Natural killer cell treated with Interleukin-12 subunit alpha and Interleukin-12 subunit beta and Interleukin-15 and Interleukin-18, amount 100 ng/mL, for 72 hours (primary cell): ENCODE measurements at places on chromosomes 7 and 10.
A peak's percentile ranks its signal among the peaks of the same experiment; 100 is the strongest.

DNA sequence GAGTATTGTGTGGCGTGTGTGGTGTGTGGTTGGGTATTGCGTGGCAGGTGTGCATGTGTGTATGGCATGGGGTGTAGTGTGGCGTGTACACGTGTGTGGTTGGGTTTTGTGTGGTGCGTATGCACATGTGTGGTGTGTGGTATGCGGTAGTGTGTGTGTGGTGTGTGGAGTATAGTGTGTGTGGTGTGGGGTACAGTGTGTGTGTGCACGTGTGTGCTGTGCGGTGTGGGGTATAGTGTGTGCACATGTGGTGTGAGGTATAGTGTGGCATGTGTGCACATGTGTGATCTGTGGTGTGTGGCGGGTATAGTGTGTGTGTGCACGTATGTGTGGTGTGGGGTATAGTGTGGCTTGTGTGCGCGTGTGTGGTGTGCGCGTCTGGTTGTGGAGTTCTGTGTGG, 20.9 kb upstream of the UTF1 start:
- DNase-seq: no peak

DNA sequence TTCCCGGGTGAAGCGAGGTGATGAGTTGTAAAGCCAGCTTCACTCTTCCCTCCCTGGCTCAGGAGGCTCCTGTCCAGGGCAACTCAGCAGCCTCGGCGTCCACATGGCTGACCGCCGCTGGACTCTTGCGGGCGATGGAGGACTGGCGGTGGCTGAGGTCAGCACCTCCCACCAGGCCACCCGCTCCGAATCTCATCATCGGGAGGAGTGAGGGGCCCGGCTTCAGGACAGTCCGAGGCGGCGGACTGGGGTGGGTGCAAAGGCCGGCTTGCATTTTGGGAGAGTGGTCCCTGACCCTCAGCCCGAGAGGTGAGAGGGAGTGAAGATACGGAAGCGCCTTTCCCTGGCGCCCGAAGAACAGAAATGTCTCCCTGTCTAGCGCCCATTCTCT, 759 bp downstream of the DNAJB12 start:
- DNase-seq: no peak

- peak; percentile 54 for DNase-seq
Measured at GRCh38 chr7:353746-354325, 63.9 kb downstream of the FOXL3 start.

DNA sequence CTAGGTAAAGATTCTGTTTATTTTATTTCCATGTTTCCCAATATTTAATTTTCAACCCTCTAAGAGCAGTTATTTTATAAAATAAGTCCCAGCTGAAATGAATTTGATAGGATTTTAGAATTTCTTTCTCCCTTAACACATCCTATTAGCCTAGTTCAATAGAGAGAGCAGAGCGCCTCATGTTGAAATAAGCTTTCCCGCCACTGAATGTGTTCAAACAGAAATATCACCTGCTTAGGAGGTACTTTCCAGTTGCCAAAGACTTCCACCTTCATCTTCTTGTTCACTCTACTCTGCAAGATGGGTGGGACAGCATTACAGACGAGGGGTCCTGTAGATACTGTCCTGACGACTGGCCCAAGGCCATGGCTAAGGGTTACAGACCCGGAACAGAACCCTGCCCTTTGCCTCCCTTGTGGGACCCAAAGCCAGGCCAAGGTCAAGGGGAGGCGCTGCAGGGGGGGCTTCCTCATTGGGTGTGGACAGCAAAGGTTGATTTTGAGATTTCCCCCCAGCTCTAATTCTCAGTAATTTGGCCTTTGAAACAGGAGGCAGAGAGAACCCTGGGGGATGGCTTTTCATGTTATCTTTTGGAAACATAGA, 62.0 kb downstream of the PARP12 start:
- no peak for DNase-seq

GRCh38 chr7:1895664-1896515, 225.8 kb downstream of the ELFN1 start:
- no peak for DNase-seq

DNA sequence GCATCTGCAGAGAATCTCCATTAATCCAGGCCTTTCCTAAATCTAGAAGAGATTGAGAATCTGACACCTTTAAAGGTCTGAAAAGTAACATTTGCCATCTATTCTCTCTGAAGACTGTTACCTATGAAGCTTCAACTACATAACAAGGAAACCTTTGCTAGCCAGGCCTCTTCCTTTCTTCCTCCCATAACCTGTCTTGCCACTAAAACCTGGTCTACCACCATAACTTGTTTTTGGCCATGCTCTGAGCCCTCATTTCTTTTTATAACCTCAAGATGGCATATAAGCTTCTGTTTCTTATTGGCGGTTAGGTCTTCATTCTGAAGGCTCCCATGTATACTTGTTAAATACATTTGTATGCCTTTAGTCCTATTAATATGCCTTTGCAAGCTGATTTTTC, 348.4 kb upstream of the MEOX2 start:
- DNase-seq: no peak

- no peak for DNase-seq
Measured at GRCh38 chr10:60652628-60653027, 125.7 kb upstream of the CDK1 start.

- no peak for DNase-seq
Measured at GRCh38 chr7:51067757-51068156, 248.9 kb downstream of the COBL start.

- no peak for DNase-seq
Measured at GRCh38 chr7:91140982-91141381, 123.3 kb upstream of the FZD1 start.

GRCh38 chr10:128125416-128125943, 743 bp downstream of the MKI67 start:
- DNase-seq: no peak

DNA sequence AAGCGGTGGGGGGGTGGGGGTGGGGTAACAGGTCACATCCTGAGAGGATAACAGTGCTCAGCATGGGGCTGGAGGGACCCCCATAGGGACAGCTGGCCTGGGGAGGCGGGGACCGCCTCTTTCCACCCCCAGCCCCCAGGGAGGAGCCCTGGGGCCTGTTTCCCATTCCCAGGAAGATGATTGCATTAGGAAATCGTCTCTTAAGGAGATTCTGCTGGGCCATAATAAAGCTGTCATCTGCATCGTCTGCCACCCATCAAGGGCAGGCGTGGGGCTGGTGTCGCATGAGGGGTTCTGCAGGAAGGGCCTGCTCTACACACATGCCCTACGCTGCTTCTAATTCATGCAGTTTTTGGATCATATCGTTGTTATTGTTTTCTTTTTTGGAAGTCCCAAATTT, 17.2 kb downstream of the RET start:
- no peak for DNase-seq

- DNase-seq: no peak
Measured at GRCh38 chr7:156435486-156436231, 204.9 kb upstream of the RNF32 start.

- no peak for DNase-seq
Measured at GRCh38 chr7:27872356-27873275, 132.7 kb downstream of the TAX1BP1 start.

GRCh38 chr10:125057158-125058001, 103.0 kb downstream of the CTBP2 start:
- DNase-seq: no peak

GRCh38 chr10:50346942-50347341, 95.6 kb upstream of the ASAH2 start:
- no peak for DNase-seq

DNA sequence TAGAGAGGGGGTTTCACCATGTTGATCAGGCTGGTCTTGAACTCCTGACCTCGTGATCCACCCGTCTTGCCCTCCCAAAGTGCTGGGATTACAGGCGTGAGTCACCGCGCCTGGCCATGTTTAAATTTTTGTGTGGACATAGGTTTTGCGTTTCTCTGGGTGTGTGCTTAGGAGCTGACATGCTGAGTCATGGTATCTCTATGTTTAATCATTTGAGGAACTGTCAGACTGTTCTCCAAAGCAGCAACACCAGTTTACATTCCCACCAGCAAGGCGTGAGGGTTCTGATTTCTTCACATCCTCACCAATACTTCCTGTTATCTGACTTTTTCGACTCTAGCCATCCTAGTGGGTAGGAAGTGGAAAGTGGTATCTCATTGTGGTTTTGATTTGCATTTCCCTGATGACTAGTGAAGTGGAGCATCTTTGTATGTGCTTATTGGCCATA, 153.7 kb downstream of the DNAJB6 start:
- peak; percentile 85 for DNase-seq

GRCh38 chr10:104981995-104982394, 340.9 kb downstream of the SORCS3 start:
- no peak for DNase-seq

GRCh38 chr7:47992446-47992845, 13.0 kb upstream of the HUS1 start:
- no peak for DNase-seq

GRCh38 chr10:130805635-130806030, 505.9 kb downstream of the TCERG1L start:
- no peak for DNase-seq

- DNase-seq: no peak
Measured at GRCh38 chr10:10967029-10967428, 50.6 kb upstream of the CELF2 start.

DNA sequence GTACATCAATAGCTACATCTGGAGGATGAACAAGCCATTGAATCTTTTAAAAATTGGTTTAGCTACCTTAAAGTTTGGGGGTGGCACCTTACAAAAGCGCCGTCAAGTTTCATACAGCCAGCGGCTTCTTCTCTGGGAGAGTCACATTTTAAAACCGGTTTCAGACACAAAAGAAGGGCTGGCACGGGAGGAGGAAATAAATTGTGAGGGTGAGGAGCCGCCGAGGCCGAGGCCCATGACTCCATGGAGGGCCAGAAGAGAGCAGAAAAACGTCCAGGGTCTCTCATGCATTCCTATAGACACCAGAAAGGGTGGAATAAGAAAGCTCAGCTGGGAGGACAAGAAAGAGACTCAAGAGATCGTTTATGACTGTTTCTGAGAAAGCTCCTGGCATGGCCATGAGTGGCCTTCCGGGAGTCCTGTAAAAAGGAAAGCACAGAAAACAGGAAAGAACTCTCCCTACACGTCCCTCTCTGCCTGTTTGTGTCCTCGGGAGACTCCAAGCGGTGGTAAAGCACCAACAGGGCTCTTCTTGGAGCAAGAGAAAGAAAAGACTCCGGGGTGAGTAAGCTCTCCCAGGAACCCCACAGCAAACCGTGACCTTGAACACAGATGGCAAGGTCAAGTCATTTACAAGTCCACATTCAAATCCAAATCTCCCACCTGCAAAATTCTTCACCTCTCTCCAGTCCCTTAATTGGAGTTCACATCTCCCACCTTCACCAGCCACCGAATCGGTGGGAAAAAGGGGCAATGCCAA, 1.8 kb downstream of the FRAT2 start:
- no peak for DNase-seq

DNA sequence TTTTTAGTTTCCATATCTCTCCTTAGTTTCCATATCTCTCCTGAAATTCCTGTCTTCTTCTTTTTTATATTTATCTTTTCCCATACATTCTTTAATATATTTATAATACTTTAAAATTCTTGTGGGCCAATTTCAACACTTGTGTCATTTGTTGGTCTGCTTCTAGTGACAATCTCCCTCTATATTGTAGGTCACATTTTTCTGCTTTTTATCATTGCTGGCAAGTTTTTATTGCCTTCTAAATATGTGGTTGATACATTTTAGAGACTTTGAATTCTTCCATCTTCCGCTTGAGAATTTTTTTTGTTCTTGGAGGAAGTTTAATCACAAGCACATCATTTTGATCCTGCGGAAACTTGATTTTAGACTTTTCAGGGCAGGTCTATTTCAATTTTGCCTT, 26.0 kb upstream of the OPN4 start:
- no peak for DNase-seq

DNA sequence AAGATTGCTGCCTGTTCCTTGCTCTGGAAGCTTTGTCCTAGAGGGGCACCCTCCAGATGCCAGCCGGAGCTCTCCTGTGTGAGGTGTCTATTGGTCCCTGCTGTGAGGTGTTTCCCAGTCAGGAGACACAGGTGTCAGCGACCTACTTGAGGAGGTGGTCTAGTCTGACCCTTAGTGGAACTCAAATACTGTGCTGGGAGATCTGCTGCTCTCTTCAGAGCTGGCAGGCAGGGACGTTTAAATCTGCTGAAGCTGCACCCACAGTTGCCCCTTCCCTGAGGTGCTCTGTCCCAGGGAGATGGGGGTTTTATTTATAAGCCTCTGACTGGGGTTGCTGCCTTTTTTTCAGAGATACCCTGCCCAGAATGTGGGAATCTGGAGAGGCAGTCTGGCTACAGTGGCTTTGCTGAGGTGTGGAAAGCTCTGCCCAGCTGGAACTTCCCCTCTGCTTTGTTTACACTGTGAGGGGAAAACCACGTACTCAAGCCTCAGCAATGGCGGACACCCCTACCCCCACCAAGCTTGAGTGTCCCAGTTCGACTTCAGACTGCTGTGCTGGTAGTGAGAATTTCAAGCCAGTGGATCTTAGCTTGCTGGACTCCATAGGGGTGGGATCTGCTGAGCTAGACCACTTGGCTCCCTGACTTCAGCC, 119.2 kb downstream of the PPP1R9A start:
- no peak for DNase-seq

GRCh38 chr7:13524076-13524475, 465.4 kb downstream of the ETV1 start:
- DNase-seq: no peak

DNA sequence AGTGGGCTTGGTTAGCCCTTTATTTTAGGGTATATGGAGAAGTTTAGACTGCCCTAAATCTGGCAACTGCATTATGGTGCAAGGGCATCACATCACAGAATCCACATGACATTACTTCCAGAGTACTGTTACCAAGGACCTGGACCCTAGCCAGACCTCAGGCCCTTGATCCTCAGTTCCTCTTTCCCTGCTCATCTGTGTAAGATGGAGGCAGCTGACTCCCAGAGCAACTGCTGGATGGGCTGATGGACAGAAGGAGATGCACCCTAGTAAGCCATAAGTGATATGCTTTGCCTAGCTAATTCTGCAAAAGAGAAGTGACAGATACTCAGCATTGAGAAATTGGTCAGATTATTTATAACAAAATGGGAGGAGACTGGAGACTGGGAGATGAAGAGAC, 131.7 kb downstream of the DYNC1I1 start:
- DNase-seq: no peak

- peak; percentile 69 for DNase-seq
Measured at GRCh38 chr10:3239066-3239919, 66.7 kb upstream of the PITRM1 start.

DNA sequence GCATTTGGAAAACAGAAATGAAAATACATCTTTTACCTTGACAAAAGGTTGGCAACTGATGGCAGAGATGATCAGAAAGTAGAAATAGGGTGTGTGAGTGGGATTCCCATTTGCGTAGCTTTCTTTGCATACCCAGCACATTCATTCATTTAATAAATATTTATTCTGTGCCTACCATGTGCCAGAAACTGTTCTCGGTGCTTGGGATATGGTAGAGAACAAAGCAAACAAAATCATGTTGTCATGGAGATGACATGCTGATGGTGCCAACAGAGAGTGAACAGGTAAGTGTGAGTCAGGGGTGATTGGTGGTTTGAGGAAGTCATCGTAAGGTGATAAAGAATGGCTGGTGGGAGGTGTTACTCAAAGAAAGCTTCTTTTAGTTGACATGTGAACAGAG, 45.4 kb downstream of the CACNB2 start:
- no peak for DNase-seq
